NCI-H524 (cell line): ENCODE measurements at places on chromosomes 11 and 22.

GRCh38 chr11:57787006-57787604 is 25.5 kb downstream of the CTNND1 start:
- no peak for DNase-seq

- DNase-seq, result peak; percentile 56
These were observed 4.9 kb downstream of the LTO1 start for GRCh38 chr11:69670158-69670845.

GRCh38 chr11:91926965-91927364 is 297.7 kb upstream of the FAT3 start:
- no peak for DNase-seq

- DNase-seq, result no peak
These were observed 1431.7 kb downstream of the LRRC4C start for GRCh38 chr11:40027720-40028119.

- no peak for DNase-seq
These were observed 65.9 kb upstream of the HMGXB4 start for GRCh38 chr22:35191412-35191811.

DNA sequence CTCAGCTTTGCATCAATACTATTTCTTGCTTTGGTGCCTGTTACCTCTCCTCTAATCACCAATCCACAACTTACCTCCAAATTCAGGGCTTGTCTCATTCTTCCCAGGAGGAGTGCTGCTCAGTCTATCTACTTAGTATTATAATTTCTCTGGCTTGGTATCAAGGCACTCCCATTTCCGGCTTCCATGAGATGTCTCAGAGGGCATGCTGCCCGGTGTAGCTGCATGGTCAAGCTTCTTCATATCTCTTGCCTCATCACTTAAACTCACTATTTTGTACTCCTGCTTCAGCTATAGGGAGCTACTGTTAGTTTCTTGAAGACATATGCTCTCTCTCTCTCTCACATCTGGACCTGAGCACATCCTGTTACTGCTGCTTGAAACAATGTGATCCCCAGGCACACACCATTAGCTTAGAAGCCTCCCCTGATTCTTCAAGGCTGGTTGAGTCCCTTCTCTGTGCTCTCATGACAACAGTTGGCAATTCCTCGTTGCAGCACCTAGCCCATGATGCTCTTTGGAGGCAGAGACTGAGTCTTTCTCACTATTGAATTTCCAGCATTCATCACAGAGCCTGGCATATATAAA is 182.8 kb upstream of the SYN3 start:
- DNase-seq, result no peak

GRCh38 chr22:17119481-17120202 is 1.5 kb downstream of the TMEM121B start:
- no peak for DNase-seq

DNA sequence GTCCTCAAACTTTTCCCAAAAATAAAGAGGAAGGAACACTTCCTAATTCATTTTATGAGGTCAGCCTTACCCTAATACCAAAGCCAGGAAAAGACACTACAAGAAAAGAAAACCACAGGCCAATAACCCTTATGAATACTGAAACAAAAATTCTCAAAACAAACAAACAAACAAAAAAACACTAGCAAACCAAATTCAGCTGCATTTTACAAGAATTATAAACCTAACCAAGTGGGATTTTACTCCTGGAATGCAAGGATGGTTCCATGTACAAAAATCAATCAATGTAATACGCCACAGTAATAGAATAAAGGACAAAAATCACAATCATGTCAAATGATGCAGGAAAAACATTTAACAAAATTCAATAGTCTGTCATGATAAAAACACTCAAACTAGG is 13.3 kb downstream of the ARVCF start:
- no peak for DNase-seq

- DNase-seq, result peak; percentile 60
These were observed 72.4 kb downstream of the ZNRF3 start for GRCh38 chr22:28955817-28956216.

GRCh38 chr11:102985850-102986249 is 30.3 kb upstream of the MMP13 start:
- no peak for DNase-seq

GRCh38 chr11:2912498-2912897 is 16.7 kb downstream of the PHLDA2 start:
- DNase-seq, result no peak

DNA sequence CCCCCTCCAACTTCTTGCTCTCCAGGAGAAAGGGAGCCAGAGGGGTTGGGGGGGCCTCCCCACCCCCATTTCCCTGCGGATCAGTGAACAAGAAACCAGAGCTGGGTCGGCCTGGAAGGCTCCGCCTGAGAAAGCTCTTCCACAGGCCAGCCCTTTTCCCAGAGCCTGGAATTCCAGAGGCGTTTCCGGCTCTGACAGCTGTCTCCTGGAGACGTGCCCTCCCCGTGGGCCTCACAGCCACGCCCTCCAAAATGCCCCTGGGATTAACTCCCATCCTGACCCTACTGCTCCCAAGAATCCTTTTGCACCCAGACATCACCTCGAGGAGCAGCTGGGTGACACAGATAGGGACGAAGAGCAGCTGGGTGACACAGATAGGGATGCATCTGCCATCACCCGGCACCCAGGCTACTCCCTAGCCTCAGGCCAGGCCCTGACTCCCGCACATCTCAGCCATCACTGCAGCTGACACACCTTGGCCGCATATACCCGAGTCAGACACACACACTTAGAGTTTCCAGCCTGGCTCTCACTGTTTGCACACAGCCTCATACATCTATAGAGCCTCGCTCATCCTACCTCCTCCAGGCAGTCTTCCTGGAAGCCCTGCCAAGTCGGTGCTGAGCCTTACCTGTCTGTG is 7.6 kb upstream of the CDC42EP1 start:
- DNase-seq, result peak; percentile 33

- DNase-seq, result no peak
These were observed 52.4 kb downstream of the CDKN1C start for GRCh38 chr11:2833051-2833715.

GRCh38 chr11:73999581-74000306 is 9.1 kb downstream of the UCP3 start:
- no peak for DNase-seq
